ENCODE measurements at places on chromosomes 12 and 14.

GRCh38 chr14:59116984-59117415, 71.5 kb upstream of the DAAM1 start:
- DNase-seq = no peak

- no peak for DNase-seq
Observed at GRCh38 chr12:56671608-56672007, 16.5 kb downstream of the PTGES3 start.

DNA sequence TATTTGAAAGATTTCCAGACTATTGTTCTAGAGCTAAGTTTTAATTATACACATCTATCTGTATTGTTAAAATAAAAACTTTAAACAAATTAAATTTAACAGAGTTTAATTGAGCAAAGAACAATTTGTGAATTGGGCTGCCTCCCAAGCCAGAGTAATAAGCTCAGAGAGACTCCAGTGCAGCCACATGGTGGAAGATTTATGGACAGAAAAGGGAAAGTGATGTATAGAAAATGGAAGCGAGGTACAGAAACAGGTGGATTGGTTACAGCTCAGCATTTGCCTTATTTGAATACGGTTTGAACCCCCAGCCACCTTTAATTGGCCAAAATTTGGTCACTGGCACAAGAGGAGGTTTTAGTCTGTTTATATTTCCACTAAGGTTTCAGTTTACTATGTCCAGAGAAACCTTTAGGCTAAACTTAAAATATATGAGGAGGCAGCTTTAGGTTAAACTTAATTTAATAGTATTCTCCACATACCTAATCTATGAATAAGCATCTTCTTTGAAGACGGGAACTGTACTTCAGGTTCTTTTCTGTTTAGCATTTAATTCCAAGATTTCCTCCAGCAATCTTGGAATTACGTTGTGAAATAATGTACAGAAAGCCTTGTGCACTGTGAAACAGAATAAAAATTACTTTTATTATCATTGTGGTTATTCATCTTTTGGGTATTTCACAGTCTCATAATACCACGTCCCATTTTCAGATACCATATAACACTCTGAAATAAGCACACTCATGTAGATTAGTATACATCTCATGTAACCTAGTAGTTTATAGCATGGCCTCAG, 19.4 kb downstream of the SRGAP1 start:
- DNase-seq = no peak

GRCh38 chr12:4856596-4856995, 53.1 kb upstream of the KCNA1 start:
- DNase-seq = no peak

- no peak for DNase-seq
Observed at GRCh38 chr12:123896767-123897166, 75.9 kb downstream of the CCDC92 start.

- DNase-seq = no peak
Observed at GRCh38 chr12:107379852-107380567, 286.7 kb upstream of the CRY1 start.

DNA sequence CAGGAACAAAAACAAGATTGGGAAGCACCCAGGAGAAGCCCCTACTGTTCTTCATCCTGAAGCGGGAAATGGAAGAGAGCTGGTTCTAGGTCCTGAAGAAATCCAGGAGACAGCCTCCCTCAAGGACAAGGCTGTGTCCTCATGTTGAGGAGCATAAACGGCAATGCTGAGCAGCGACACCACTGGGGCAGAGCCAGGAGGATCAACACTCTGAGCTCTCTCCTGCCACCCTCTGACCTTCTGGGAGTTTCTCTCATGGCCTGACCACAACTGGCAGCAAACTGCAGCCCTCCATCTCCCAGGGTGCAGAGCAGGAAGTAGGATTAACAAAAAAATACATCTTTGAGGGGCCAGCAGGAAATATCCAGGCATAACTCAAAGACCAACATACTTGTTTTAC, 1292.2 kb upstream of the TMEM132C start:
- DNase-seq = no peak

GRCh38 chr14:94366146-94366915, 22.1 kb downstream of the SERPINA1 start:
- DNase-seq = no peak

DNA sequence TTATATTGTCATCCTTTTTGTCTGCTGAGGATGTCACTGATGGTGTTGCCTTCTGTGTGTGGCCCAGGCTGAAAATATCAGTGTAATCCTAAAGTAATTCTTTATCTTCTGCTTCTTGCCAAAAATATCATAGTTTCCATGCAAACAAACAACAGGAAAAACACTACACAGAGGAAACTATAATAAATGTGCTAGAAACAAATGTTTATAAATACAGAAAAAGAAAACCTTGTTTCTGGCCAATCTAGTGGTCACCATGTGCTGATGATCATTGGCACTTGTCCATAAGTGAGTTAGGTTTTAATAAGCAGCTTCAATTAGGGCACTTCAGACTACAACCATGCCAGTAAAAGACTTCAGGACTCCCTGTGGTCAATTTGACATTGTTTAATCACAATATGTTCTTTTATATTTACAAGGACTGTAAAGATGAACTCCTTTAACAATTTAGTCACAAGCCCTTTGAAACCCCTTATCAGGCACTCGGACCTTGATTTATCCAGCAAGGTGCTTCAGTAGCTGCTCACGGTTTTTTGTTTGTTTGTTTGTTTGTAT, 124.8 kb downstream of the TMTC3 start:
- DNase-seq = no peak

GRCh38 chr12:121903202-121903601, 14.6 kb downstream of the PSMD9 start:
- no peak for DNase-seq

- no peak for DNase-seq
Observed at GRCh38 chr12:88035907-88036289, 6.7 kb upstream of the C12orf50 start.

- no peak for DNase-seq
Observed at GRCh38 chr12:107374161-107374840, 281.0 kb upstream of the CRY1 start.
